Activated CD4-positive, alpha-beta T cell treated with anti-CD3 and anti-CD28 coated beads, Interleukin-2, amount 10 ng/mL, durations not matched to agents 24 days and 14 days (primary cell): ENCODE measurements at places on chromosomes 5 and 9. TPM values are rescaled to one million over a fixed set of nuclear protein-coding genes. Genes with fewer than 3 reads are reported as not detected.

LCN15 gene
- total RNA-seq, result not detected in 2 replicates

SLC36A2 gene
- not detected in 2 replicates for total RNA-seq

ACTBL2 gene
- total RNA-seq, result not detected in 2 replicates

TMC1 gene
- total RNA-seq, result not detected in 2 replicates

IL4 gene
- total RNA-seq, result 20.5 and 21.2 TPM in 2 replicates

HTR1A gene
- not detected in 2 replicates for total RNA-seq

SPINK14 gene
- total RNA-seq, result not detected in 2 replicates

SH3TC2 gene
- not detected in 2 replicates for total RNA-seq

PHF24 gene
- 0.14 and 0.57 TPM in 2 replicates for total RNA-seq

SPINK4 gene
- total RNA-seq, result not detected in 2 replicates

GARIN3 gene
- 0.19 and 0.36 TPM in 2 replicates for total RNA-seq

PLPPR1 gene
- total RNA-seq, result not detected in 2 replicates

LCN10 gene
- total RNA-seq, result 1.1 and 1.7 TPM in 2 replicates

RBM18 gene
- total RNA-seq, result 24.9 and 25.7 TPM in 2 replicates

GNA14 gene
- not detected in 2 replicates for total RNA-seq

ZDHHC11B gene
- total RNA-seq, result not detected in 2 replicates

GLRA1 gene
- not detected in 2 replicates for total RNA-seq
